ENCODE measurements at places on chromosomes 11 and 22.

DNA sequence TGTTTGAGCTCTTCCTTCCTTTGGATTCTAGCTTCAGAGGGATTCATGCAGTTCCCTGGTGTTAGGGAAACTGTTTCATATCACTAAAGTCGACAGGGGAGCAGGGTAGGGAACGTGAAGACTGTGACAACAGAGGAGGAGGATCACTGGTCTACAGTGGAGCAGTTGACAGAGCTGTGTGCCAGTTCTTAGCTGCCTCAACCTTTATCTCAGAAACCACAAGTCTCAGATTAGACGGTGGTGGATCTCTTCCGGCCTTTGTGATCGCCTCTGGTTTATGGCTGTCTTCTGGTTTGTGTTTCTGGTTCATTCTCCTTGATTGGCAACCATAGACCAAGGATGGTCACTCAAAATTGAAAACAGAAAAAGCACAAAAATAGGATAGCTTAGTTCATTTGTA is 538.9 kb upstream of the API5 start:
- no peak for DNase-seq

GRCh38 chr22:40181323-40181722 is 3.6 kb downstream of the TNRC6B start:
- no peak for DNase-seq

- DNase-seq = no peak
These were observed 7.5 kb upstream of the SIGIRR start for GRCh38 chr11:422249-422656.

DNA sequence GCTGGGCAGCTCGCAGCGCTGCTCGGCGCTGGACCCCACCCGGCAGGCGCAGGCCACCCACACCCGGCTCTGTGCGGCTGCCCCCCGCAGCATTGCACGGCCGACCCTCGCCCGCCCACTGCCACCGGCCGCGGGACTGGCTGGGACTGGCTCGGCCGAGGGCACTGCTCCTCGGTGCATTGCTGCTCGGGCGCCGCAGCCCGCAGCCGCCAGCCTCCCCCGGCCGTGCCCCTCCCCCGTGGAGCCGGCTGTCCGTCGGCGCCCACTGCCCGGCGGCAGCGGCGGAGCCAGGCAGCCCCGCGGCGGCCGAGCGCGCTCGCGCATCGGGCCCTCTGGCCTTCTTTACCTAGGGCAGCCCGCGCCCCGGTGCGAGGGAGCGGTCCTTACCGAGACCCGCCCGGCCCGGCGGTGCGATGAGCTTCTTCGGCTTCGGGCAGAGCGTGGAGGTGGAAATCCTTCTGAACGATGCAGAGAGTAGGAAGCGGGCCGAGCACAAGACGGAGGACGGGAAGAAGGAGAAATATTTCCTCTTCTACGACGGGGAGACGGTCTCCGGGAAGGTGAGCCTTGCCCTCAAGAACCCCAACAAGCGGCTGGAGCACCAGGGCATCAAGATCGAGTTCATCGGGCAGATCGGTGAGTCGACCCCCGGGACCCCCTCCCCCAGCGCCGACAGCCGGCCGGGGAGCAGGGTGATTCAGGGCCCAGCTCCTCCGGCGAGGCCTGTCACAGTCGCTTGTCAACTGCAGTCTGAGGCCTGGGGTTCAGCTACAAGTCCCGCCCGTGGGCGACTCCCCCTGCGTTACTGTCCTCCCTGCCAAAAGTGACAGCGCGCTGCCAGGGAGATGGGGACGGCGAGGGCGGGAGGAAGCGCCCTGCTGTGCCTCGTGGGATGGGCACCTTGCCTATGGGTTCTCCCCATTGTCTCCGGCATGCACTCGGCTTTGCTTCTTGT is 516 bp downstream of the VPS26B start:
- DNase-seq = peak; percentile 39

GRCh38 chr11:131816051-131816450 is 445.6 kb downstream of the NTM start:
- no peak for DNase-seq

- no peak for DNase-seq
These were observed 63.8 kb upstream of the RRAS2 start for GRCh38 chr11:14422814-14423182.

- DNase-seq = no peak
These were observed 19.2 kb downstream of the DHCR7 start for GRCh38 chr11:71428861-71429435.

DNA sequence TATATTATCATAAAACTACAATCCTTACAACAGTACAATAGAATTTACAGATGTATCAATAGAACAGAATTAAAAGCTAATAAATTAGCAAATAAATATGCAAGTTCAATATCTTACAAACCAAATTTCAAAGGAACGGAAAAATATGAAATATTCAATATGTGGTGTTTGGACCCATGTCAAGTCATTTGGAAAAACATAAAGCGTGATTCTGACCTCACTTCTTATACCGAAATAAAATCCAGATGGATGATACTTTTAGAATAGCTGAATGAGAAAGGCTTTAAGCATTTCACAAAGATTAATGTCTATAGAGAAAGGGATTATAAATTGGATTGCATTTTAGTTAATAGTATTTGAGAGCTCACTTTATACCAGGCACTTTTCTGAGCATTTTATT is 92.8 kb upstream of the TEAD1 start:
- DNase-seq = no peak

DNA sequence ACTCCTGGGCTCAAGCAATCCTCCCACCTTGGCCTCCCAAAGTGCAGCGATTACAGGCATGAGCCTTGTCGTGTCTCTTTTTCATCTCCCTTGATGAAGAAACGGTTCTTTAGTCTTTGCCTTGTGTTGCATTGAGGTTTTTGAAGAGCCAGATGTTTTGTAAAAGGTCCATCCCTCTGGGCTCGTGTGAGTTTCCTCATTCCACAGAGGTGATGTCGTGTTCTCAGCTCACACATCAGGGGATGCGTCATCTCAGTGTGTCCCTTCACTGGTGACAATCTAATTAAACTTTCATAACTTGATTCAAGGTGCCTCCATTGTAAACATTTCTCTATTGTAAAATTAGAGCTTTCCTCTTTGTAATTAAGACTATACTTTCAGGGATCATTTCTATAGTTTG is 29.7 kb upstream of the TEF start:
- DNase-seq = no peak

GRCh38 chr22:36522662-36523061 is 6.3 kb downstream of the EIF3D start:
- DNase-seq = no peak

GRCh38 chr11:111835665-111836064 is 35.7 kb downstream of the ALG9 start:
- DNase-seq = no peak

DNA sequence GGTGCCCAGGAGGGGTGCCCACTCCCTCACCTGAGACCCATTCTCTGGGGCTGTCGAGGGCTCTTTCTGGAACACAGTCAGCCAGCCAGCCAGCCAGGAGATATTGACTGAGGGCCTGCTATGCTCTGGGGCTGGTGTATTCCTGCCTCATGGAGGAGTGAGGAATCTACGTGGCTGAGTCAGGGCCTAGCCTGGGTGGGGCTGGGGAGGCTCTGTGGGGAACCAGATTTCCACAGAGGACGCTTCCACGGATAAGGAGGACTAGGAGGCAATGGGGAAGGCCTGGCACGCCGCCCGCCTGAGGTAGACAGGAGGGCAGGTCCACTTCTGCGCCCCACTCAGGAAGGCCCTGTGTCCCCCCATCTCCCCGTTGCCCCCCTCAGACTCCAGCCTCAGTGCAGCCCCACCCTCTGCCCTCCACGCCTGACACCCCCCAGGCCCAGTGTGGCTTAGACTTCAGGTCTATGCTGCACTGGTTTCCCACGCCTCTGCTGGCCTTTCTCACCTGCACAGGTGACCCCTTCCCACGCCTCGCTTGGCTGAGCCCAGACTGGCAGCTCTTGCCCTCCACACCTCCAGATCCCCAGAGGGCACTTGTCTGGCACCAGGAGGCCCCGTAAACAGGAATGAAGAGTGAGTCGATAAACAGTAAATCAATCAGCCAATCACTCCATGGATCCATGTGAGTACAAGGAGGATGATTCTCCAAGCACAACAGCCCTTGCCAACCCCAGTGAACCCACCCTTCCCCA is 37.5 kb downstream of the MACROD1 start:
- DNase-seq = no peak

- DNase-seq = no peak
These were observed 225.0 kb downstream of the JRKL start for GRCh38 chr11:96614846-96615245.

GRCh38 chr11:122633219-122633829 is 22.2 kb upstream of the UBASH3B start:
- peak; percentile 79 for DNase-seq

- DNase-seq = peak; percentile 95
These were observed 31.9 kb downstream of the FLI1 start for GRCh38 chr11:128725630-128726319.

DNA sequence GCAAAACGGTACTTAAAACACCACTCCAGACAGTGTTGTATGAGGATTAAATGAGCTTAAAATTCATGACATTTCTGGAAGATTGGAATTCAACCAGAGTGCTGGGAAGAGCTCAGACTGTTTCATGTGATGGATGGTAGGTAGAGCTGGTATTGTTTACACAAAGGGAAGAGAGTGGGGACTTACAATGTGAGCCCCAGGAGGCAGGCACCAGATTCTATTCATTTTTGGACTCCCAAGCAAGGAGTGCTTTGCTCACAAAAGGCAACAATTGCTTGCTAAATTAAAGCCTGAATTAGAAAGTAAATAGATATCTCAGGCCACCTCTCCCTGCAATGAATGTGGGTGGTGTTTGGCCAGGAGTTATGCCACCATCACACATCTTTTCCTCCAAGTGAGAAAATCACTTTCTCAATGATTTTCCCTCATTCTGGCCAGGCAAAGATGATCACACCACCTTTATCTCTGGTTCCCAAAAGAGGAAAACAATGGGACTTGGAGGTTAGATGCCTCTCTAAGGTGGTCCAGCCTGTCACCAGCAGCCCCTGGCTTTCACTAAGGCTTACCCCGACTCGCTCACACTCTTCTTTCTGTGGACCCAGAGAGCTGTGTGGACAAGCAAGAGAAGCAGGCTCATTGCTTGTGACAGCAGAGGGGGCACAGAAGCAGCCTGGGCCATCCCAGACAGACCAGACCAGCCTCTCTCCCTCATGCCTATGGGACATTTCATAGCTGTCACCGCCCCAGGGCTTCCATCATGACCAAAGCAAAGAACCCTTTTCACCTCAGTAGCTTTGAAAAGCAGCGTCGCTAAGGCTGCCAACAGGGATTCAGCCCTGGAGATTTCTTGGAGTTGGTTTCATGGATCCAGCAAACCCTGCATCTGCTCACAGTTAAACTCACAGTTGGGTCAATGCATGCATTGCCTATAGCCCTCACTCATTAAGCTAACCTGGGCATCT is 63.5 kb upstream of the DRD2 start:
- no peak for DNase-seq

- no peak for DNase-seq
These were observed 108.1 kb downstream of the INSC start for GRCh38 chr11:15222777-15223176.

- DNase-seq = no peak
These were observed 18.2 kb downstream of the TEAD1 start for GRCh38 chr11:12692229-12693075.

DNA sequence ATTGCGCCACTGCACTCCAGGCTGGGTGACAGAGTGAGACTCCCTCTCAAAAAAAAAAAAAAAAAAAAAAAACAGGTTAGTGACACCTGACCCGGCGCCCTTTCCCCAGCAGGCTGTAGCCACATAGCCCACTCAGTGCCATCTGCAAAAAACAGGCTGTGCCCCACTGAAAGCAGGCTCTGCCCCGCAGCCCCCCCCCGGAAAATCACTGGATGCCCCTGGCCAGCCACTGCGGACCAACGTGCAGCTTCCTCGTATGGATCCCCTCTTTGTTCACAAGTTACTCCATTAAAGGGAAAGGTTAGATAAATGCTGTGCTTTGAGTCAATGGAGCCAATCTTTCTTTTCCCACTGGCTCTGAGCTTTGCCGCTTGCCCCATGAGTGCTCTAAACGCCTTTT is 660.3 kb downstream of the TBC1D22A start:
- DNase-seq = no peak

DNA sequence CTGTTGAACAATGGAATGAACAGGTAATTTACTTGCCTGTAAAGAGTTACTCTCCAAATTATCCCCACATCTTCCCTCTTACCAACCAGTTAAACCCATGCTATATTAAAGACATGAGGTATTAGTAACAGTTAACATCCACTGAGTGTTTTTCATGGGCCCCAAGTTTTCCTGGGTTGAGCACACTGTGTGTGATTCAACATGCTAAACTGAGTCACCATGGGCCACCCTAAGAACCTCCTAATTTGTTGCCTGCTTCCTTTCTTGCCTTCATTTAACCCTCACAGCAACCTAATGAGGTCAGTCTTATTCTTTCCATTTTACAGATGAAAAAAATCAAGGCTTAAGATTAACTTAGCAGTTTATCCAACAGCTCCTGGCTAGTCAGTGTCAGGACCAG is 51.0 kb downstream of the GALNT18 start:
- no peak for DNase-seq

DNA sequence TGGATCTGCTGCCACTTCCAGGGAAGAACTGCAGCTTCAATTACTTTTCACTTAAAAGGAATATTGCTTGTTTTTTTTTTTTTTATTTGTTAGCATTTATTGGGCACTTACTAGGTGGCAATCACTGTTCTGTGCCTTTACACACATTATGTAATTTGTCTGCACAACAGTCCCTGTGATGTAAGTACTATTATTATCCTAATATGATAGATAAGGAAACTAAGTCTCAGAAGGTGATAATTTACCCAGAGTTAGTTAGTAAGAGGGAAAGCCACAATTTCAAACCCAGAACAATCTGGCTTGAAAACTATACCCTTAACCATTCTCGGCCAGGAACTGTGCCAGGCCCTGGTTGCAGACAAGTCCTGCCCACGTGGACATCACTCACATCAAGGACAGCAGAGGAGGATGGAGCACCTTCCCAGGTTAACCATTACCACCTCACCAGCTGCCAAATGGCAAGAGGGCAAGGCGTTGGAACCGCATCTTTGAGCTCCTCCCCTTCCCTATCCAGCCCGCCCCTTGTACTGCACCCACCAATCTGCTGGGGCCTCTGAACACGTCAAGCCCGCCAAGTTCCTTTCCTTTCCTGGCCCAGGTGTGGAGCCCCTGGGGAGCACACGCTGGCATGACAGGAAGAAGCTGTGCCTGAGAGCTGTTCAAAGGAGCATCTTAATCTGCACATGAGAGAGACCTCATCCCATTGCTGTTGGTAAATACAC is 78.4 kb downstream of the NAV2 start:
- DNase-seq = peak; percentile 32

DNA sequence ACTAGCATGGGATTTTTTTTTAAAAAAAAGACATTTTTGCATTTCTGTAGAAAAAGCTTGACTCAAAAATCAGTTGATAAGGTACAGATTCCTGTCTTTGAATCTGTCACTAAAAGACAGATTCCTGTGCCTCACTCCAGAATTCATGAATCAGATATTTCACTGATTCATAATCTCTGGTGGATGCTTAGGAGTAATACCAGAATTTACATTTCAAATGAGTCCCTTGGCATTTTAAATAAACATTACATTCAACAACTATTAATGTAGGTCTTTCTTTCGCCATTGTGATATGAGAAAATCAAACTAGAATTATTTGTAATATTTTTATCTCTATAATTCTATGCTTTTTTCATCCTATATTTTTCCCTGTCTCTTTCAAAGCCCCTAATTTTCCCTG is 128.3 kb downstream of the APIP start:
- no peak for DNase-seq
